ENCODE measurements at places on chromosomes 13 and 19. TPM values are rescaled to one million over a fixed set of nuclear protein-coding genes. Genes with fewer than 3 reads are reported as not detected.

Gene SLC15A1
- not detected for total RNA-seq

Gene CRX
- total RNA-seq: not detected

Gene TEX29
- 0.42 TPM for total RNA-seq

Gene HIF3A
- total RNA-seq: not detected

Gene RNF113B
- total RNA-seq: not detected

Data from activated T-helper 1 cell treated with anti-CD3 and anti-CD28 coated beads, Interleukin-12 subunit alpha, Interleukin-12 subunit beta, Interleukin-2, Interleukin-4 antibody, amounts not matched to agents 30 ng/mL and 10 ng/mL and 1 ng/mL, durations not matched to agents 14 hours and 24 hours and 36 hours (primary cell).